Colonic mucosa (tissue), 4 donors: ENCODE measurements at places on chromosomes 6 and 20.

DNA sequence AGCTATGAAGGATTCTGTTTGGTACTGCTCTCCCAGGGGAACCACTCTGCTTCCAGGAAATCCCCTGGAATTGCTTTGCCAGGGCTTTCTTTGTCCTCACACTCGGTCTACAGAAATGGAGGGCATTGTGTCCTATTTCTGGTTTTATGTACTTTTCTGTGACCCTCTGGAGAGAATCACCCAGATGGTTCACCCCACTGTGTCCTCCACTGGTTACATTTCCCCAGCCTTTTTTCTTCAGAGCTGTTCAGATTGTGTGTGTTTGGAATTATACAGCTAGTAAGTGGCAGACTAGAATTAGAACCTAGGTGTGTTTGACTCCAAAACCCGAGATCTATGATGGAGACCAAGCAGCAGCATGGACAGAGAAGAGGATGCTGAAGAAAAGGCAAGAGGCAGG, 80.8 kb downstream of the CD164 start:
- no peak for DNase-seq

GRCh38 chr20:50226093-50226974, 35.7 kb downstream of the CEBPB start:
- DNase-seq = peak; percentile 42

- no peak for DNase-seq
Observed at GRCh38 chr6:43838276-43839036, 68.4 kb downstream of the VEGFA start.

- peak; percentile 56 for DNase-seq
Observed at GRCh38 chr6:25652007-25652515, at the start of gene SCGN. SCGN (plus strand) TSS chr6:25652215; CDS start chr6:25652404, 189 bp downstream.

DNA sequence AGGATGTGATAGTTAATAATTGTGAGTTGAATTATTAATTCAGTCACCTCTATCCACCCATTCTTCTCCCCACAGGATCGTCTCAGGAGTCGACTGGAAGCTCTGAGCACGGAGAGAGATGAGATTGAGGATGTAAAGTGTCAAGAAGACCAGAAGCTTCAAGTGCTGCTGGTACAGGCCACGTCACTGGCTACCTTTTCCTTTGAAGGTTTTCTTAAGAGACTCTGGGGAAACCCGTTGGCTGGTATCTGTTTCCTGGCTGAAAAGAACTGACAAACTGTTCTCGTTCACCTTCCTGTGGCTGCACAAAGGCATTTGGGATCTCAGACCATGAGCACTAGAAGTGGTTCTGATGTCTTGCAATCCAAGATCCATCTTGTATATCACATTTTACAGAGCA, 3.8 kb downstream of the TRIM15 start:
- DNase-seq = no peak

GRCh38 chr6:138227316-138227781, 9.1 kb upstream of the PBOV1 start:
- peak; percentile 44 for DNase-seq

DNA sequence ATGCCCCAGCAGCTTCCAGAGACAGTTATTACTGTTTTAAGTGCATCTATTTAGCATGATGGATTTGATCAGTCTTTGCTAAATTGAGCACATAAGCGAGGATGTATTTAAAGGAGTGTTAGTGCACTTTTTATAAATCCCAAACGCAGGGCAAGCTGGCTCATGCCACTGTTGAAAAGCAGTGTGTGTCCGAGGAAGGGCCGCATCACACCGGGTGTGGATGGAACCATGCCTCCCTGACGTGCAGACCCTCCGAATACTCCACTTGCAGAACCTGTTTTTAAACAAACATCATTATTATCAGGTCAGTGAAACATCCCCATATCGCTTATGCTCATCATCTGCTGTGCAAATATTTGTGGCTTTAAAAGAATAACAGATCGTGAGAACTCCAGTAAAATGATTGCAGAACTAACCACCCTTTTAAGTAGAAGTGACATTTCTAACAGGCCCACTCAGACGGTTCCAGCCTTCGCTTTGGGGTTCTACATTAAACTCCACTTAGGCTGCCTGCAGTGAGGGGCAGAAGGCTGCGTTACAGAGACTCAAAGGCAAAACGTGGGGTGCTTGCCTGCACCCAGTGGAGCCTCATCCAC, 190.1 kb downstream of the CDH4 start:
- no peak for DNase-seq

DNA sequence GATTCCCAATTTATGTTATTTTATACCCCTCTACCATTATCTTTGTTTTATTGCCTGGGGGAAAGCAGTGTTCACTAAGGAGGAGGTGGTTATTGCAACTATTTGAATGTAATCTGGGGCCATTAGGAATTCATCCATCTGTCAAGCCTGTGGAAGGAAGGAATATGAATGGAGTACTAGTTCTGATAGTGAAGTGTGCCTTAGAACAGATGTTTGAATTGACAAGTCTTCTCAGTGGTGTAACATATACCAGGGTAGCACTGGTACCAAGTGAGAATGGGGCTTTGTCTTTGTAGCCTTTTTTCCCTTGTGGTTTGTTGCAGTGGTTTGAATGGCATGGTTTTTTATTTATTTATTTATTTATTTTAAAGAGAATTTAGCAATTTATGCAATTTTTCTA, 27.9 kb upstream of the HDAC2 start:
- DNase-seq = no peak

DNA sequence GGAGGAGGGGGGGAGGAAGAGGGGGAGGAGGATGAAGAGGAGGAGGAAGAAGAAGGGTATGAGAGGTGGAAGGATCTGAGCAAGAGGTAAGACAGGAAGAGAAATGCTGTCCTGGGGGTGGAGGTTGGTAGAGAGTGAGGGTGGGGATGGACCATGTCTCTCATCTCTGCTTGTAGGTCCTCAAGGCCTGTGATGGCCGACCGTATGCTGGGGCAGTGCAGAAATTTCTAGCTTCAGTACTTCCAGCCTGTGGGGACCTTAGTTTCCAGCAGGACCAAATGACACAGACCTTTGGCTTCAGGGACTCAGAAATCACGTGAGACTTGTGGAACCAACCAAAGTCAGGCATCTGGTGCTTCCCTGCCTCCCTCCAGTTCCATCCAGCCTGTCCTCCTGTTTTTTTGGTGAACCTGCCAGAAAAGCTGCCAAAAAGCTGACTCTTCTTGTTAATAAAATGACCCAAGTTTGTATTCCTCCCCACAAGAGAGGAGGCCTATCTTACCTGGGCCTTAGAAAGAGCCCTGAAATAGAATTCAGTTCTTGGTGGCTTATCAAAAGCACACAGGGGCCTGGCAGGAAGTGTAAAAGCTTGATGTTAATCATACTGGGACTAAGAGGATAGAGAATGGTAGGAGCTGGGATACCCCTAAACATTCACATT, 2.5 kb upstream of the C4A start:
- DNase-seq = no peak

- DNase-seq = no peak
Observed at GRCh38 chr6:144429753-144430152, 144.6 kb downstream of the UTRN start.
